Diencephalon (tissue), 1 donor: ENCODE measurements at places on chromosomes 4 and X. TPM values are rescaled to one million over a fixed set of nuclear protein-coding genes. Genes with fewer than 3 reads are reported as not detected.

UGT8 gene
- total RNA-seq = 15.0 TPM

MTNR1A gene
- 2.8 TPM for total RNA-seq

SPINK2 gene
- not detected for total RNA-seq

NBDY gene
- total RNA-seq = 25.8 TPM

USP17L21 gene
- not detected for total RNA-seq

SLC2A9 gene
- total RNA-seq = 5.3 TPM

UGT2B15 gene
- total RNA-seq = not detected

RPS6KA6 gene
- total RNA-seq = 27.2 TPM

ITM2A gene
- 84.7 TPM for total RNA-seq

SERTM2 gene
- 0.23 TPM for total RNA-seq

MAGEA1 gene
- not detected for total RNA-seq

CXCL8 gene
- 0.23 TPM for total RNA-seq
